ENCODE measurements at places on chromosomes 7 and 10.

GRCh38 chr7:81736091-81736490 lies 33.8 kb downstream of the HGF start:
- no peak for DNase-seq

GRCh38 chr7:83872501-83872900 lies 223.6 kb upstream of the SEMA3E start:
- DNase-seq, result no peak

DNA sequence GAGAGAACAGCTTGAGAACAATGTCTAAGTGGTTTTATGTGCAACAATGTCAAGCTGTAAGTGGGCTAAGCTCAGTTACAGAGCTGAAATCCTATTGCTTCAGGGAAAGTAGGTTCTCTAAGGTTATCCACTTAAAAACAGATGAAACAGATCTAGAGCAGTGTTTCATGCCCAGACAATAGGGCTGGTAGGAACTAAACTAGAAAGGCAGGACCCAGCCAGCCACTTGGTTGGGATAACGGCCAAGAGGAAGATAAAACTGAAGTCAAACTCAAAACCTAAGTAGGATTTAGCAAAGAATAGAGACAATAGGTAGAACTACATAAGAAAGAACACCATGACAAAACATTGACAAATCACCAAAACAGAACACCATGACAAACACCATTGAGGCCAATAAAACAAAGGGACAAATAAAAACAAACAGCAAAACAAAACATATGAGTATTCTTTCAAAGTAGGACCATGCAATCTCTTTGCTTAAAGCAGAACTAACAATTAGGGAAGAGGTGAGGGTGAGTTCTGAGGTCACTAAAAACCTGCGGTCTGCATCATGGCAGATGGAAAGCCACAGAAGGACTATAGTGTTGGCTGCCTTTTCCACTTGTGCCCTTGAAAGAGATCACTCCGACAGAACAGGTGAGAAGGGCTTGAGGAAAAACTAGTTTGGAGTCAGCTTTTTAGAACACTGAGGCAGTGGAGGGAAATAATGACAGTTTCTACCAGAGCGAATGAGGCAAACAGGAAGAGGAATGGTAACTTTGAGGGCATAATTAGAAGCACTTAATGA lies 81.0 kb downstream of the HGF start:
- DNase-seq, result no peak

- DNase-seq, result no peak
Measured at GRCh38 chr7:101720324-101720723, 91.2 kb upstream of the MYL10 start.

- DNase-seq, result no peak
Measured at GRCh38 chr10:109996766-109997171, 11.0 kb upstream of the ADD3 start.

All from NCI-H510A treated with DMSO at 0.1 percent for 48 hours (cell line).